Placental pericyte (primary cell): ENCODE measurements at places on chromosomes 1 and 21. TPM values are rescaled to one million over a fixed set of nuclear protein-coding genes. Genes with fewer than 3 reads are reported as not detected.

KLHDC9 gene
- total RNA-seq, result 0.66 and 1.1 TPM in 2 replicates

KCNJ15 gene
- total RNA-seq, result 1.8 and 6.0 TPM in 2 replicates

NPHS2 gene
- not detected in 2 replicates for total RNA-seq

LGR6 gene
- total RNA-seq, result under 0.01 TPM in 1 of 2 replicates, not detected in the other

GPR52 gene
- 1.3 and 3.1 TPM in 2 replicates for total RNA-seq

KIF2C gene
- total RNA-seq, result 1.3 and 62.0 TPM in 2 replicates

LCE3E gene
- total RNA-seq, result not detected in 2 replicates

NBPF10 gene
- 0.86 and 3.5 TPM in 2 replicates for total RNA-seq

SCP2 gene
- 118 and 149 TPM in 2 replicates for total RNA-seq

C1orf35 gene
- total RNA-seq, result 6.4 and 7.7 TPM in 2 replicates

SV2A gene
- 7.9 and 33.5 TPM in 2 replicates for total RNA-seq

PODN gene
- 10.2 and 110 TPM in 2 replicates for total RNA-seq

ACOT11 gene
- 1.5 and 2.1 TPM in 2 replicates for total RNA-seq

ELOA gene
- total RNA-seq, result 48.4 and 56.4 TPM in 2 replicates

PPIAL4G gene
- total RNA-seq, result under 0.01 TPM in 1 of 2 replicates, not detected in the other

HES5 gene
- total RNA-seq, result not detected in 2 replicates

KLF17 gene
- total RNA-seq, result under 0.01 and 0.14 TPM in 2 replicates
